ENCODE measurements at places on chromosomes 1 and 21.

GRCh38 chr1:9561429-9561828 lies 22.2 kb downstream of the SLC25A33 start:
- no peak for DNase-seq

- DNase-seq, result no peak
Observed at GRCh38 chr1:66182551-66183178, 351.3 kb upstream of the SGIP1 start.

GRCh38 chr1:107171333-107171732 lies 30.5 kb downstream of the NTNG1 start:
- no peak for DNase-seq

- no peak for DNase-seq
Observed at GRCh38 chr1:29865051-29865450, 628.7 kb downstream of the PTPRU start.

DNA sequence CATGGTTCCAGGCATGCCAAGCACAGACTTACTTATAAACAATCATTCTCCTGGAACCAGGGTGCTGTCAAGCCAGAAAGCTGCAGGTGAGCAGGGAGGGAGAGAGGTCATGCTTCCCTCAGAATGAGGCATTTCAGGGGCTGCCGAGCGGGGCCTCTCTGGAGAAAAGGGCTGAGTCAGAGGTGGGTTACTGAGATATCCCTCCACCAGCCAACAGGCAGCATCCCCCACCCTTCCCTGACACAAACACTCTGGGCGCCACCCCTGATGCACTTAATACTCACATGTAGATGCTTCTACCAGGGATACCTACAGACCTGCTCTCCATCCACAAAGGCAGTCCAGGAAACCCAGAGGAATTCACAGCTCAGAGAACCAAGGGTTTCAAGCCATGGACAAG lies 13.1 kb downstream of the STK40 start:
- DNase-seq, result no peak

GRCh38 chr1:23362218-23362713 lies 7.4 kb downstream of the ZNF436 start:
- DNase-seq, result no peak

- no peak for DNase-seq
Observed at GRCh38 chr1:175620376-175620775, 123.0 kb downstream of the TNR start.

Data from memory B cell (primary cell).